ENCODE measurements at places on chromosomes 6 and 20.

- no peak for DNase-seq
These were observed 29.2 kb downstream of the TAF11 start for GRCh38 chr6:34858681-34859080.

- no peak for DNase-seq
These were observed 56.9 kb upstream of the CTNNBL1 start for GRCh38 chr20:37636977-37637376.

DNA sequence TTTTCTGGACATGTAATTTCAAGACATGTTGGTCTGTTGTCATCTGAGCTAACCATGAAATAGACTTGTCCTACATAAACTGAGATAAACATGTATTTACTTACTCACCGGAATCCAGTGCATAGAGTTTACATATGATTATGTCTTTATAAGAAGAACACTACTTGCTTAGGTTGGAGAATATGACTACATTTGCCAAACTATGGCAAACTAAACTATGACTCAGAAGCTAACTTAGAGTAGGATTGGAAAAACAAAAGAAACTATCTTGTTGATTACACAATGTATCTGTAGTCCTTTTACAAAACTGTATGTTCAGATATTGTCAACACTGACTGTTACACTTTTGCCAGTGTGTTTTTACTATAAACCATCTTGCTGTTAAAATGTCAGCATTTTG is 113.3 kb downstream of the CRYBG1 start:
- DNase-seq = no peak

DNA sequence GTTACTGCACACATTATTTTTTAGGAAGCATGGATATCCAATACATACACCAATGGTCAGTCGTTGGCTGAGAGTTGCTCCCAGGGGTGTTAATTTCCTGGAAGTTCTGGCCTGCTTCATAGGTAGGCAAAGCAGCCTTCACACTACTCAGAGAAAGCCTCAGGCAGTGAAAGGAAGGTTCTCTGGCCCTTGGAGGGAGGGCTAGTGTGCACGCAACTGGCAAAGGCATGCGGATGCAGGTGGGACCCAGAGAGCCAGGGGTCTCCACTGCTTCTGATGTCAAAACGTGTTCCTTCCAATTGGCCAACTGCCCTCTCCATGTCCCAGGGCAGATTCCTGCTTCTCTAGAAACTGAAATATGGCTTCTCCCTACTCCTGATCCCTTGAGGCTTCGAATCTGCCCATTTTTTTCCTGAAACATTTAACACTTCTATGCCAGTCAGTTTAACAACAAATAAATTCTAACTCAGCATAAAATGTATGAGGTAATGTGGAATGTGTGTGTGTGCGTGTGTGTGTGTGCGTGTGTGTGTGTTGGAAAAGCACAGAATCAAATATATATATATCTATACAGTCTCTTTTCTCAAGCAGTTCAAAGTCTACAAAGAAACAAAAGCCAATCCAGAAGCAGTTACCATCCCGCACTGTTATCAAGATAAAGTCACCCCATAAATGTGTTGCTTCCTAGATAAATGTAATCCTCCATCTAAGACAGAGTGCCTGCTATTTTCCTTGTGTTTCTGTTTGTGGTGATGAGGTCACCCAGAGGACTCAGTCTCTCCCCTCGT is 94.0 kb upstream of the HIVEP1 start:
- peak; percentile 31 for DNase-seq

- peak; percentile 58 for DNase-seq
These were observed at the start of gene SIM1 for GRCh38 chr6:100464903-100465700. SIM1 (minus strand) TSS chr6:100464921; CDS start chr6:100463468, 1,453 bp downstream.

GRCh38 chr6:70673601-70674000 is 5.9 kb downstream of the SMAP1 start:
- DNase-seq = no peak

DNA sequence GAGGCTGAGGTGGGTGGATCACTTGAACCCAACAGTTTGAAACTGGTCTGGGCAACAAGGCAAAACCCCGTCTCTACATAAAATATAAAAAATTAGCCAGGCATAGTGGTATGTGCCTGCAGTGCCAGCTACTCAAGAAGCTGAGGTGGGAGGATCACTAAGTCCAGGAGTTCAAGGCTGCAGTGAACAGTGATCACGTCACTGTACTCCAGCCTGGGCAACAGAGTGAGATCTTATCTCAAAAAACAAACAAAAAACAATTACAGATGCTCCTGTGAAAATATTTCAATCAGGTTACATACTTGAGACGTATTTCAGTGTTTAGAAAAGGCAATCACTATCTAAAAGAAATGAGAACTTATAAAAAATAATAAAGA is 33.8 kb downstream of the RANBP9 start:
- DNase-seq = no peak

GRCh38 chr20:34907616-34908469 is 31.4 kb downstream of the ACSS2 start:
- DNase-seq = no peak

GRCh38 chr20:11894062-11894461 is 23.6 kb upstream of the BTBD3 start:
- DNase-seq = no peak

DNA sequence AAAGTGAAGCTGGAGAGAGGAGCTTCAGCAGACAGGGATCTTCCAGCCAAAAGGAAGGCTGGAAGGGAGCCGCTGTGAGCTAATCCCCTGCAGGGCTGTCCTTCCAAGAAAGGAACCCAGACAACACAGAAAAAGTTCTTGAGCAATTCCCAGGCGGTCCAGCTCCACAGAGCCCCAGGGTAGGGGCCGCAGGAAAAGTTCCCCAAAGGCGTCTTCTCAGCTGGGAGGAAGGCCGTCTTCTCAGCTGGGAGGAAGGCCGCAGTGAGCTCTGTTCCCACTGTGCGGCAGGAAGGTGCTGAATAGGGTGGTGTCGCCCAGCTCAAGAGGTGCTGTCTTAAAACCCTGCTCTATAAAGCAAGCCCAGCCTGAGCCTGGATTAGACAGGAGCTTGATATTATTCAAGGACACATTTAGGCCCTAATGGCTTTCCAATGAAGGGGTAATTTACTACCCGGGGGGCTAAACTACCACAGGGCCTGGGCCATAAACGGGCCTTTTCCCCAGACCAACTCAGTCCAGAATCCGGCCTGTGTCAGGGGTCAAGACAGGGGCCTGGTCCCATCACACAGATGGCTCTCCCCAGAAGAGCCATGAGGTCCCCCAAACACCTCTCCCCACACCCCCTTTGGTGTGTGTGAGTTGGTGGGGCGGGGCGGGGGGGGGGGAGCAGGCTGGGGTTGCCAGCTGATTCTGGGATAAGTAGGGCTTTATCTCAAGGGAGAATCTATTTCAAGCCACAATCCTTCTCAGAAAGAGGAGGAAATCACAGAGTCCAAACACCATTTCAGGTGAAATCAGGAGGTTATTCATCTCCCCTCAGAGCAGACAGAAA is 103.6 kb downstream of the NOL4L start:
- no peak for DNase-seq

DNA sequence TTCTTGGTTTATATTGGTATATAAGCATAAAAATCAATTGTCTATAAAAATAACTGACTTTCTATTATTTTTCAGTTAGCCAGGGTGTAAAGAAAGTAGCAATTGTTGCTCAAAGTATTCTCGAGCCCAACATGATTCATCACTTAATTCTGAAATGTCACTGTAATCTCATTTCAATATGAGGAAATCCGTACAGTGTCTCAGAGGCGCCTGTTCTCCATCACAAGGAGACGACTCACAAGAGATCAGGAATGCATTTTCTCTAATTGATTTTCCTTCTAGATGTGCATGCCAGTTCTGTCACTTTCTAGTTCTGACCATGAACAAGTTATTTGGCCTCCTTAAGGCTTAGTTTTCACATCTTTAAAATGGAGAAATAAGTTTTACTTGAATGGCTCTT is 753.1 kb downstream of the MAFB start:
- DNase-seq = no peak

DNA sequence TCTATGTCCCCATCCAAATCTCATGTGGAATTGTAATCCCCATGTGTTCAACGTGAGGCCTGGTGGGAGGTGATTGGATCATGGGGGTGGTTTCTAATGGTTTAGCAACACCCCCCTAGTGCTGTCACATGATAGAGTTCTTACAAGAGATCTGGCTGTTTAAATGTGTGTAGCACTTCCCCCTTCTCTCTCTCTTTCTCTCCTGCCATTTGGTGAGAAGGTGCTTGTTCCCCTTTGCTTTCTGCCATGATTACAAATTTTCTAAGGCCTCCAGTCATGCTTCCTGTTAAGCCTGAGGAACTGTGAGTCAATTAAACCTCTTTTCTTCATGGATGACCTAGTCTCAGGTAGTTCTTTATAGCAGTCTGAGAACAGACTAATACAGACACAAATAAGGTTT is 165.4 kb downstream of the OGFRL1 start:
- no peak for DNase-seq

DNA sequence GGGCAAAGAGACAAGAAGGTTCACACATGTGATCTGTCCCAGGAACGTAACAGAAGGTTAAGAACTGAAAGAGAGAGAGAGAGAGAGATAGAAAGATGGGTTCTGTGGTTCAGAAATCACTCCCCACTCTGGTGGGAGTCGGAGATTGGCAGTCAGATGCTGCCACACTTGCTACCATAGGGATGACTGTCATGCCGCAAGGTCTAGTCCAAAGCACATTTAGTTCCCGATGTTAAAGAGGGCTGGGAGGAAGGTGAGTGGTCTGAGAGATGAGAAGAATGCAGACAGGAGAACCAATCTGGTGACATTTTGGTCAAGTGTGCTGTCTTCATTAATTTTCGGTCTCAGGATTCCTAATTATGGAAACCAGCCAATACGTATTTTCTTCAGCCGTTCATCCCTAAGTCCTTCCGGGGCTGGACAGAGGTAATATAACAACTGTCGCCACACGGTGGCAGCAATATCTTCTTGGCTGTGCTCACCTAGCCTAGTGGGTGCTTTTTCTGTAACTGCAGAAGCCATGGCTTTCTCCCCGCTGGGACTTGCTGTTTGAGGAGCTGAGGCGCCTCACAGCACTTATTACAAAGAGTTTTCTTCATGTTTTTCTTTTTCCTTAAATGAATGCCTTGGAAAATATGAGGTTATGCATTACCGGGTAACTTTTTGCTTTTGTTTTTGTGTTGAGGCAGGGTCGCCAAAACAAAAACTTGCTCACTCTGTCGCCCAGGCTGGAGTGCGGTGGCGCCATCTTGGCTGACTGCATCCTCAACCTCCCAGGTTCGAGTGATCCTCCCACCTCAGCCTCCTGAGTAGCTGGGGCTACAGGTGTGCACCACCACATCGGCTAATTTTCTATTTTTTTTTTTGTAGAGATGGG is 46.0 kb downstream of the SLC35D3 start:
- no peak for DNase-seq

DNA sequence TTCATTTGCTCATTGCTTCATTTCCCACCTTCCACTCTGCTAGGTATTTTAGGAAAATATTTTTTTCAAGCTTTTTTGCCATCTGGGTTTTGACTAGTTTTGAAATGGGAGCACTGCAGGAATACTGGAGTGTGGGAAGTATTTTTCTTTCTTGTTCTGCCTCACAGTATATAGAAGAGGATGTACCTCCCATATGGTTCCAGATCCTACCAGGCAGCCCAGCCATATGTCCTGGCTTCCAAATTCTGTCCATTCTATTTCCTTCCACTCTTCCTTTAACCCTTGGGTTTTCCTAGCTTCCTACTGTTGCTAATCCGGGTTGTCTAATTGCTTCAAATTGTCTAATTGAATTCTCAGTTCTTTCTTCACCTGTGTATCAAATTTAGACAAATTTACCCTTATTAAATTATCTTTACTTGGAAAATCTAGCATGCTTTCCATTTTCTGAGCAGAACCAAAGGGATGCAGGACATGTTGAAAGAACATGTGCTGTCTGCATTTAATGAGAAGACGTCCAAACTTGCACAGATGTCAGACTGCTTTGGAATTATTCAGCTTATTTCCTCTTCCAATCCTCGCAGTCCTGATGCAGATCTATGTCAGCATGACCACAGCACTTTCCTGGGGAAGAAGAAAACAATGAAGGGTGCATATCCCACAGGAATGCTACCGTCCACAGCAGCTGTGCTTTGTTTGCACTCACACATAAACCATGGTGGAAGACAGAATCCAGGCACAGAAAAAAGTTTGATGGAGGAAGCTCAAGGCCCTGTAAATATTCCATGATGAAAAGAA is 1273.9 kb upstream of the MAP3K7 start:
- DNase-seq = no peak

GRCh38 chr20:32664012-32664677 is 9.6 kb downstream of the C20orf203 start:
- DNase-seq = no peak

DNA sequence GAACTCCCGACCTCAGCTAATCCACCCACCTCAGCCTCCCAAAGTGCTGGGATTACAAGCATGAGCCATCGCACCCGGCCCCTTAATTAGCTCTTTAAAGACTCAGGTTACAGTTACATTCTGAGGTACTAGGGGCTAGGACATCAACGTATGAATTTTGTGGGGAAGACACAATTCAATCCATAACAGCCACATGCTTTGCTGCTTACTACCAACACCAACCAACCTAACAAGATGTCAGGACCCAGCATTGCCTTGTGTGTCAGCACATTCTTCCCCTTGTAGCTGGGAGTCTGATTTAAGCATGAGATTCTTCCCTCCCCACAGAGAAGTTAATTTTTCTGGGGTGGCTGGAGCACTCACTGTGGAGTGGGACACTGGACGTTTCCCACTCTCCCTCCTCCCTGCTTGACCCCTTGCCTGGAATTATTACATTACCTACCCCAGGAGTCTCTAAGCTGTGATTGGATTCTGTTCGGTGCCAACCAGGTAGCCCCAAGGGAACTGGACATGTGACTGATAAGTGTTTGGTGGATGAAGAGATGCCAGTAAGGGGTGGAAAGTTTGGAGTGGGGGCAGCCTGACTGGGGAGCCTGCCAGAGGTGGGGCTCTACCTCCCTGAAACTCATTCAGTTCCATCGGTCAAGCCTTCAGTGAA is 5.6 kb upstream of the PXMP4 start:
- DNase-seq = no peak

DNA sequence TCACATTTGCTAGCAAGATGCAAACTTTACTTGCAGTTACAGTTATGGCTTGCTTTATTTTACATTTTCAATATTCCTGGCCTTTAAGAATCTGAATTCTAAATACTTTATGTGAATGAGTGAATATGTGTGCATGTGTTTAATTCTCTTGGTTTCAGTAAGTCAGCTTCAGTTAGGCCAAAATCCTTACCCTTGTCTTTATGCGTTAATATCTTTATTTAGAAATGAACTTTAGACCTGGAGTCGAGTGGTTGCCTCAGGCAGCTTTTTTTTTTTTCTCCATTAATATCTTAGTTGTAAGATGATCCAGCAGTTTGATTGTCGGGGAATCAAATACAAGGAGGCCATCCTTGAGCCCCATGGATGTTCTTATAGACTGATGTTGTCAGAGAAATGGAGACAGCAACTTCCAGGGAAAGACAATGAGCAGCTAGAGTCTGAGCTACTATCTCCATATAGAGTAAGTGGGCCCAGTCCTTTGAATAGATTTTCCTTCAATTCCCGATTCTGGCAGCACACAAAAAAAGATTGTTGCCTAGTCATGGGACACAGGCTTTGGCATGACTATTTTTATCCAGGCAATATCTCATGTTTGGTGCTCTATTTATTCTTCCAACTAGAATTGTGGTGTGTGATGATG is 398.0 kb downstream of the DHX35 start:
- no peak for DNase-seq

GRCh38 chr6:134373282-134373922 is 55.5 kb upstream of the SGK1 start:
- no peak for DNase-seq
